ENCODE measurements at places on chromosomes 7 and 10.

- no peak for DNase-seq
Measured at GRCh38 chr7:92478711-92479110, 965 bp upstream of the ERVW-1 start.

DNA sequence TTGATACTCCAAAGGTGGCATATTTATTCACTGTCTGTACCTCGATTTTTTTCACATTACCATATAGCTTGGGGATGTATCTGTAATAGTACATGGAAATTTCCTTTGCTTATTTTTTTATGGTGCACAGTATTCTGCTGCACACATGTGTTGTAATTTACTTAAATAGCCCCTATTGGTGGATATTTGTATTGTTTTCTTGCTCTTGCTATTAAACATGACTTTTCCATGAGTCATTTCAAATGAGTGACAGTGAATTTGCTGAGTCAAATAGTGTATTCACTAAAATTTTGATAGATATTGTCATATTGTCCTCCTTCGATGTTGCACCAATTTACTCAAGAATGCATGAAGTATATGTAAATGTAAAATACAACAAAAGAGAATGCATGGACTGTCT lies 122.7 kb upstream of the STEAP4 start:
- DNase-seq = no peak

DNA sequence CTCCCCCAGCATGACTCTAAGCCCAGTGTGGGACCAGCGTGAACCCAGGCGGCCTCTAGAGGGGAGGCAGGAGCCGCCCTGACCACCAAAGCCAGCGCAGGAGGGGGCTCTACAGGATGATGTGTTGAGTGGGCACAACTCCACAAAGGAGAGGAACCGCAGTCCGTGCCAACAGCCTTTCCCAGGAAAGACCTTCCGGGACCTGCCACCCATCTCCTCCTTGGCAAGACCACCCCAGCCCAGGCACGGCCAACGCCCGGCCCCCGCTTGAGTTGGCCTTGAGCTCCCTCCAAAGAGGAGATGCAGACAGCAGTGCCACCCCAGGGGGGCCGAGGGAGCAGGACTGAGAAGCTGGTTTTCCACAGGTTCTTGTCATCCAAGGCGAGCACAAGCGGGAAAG lies 38.9 kb downstream of the PTPRN2 start:
- no peak for DNase-seq

- DNase-seq = no peak
Measured at GRCh38 chr10:13105184-13105583, 5.2 kb downstream of the OPTN start.

DNA sequence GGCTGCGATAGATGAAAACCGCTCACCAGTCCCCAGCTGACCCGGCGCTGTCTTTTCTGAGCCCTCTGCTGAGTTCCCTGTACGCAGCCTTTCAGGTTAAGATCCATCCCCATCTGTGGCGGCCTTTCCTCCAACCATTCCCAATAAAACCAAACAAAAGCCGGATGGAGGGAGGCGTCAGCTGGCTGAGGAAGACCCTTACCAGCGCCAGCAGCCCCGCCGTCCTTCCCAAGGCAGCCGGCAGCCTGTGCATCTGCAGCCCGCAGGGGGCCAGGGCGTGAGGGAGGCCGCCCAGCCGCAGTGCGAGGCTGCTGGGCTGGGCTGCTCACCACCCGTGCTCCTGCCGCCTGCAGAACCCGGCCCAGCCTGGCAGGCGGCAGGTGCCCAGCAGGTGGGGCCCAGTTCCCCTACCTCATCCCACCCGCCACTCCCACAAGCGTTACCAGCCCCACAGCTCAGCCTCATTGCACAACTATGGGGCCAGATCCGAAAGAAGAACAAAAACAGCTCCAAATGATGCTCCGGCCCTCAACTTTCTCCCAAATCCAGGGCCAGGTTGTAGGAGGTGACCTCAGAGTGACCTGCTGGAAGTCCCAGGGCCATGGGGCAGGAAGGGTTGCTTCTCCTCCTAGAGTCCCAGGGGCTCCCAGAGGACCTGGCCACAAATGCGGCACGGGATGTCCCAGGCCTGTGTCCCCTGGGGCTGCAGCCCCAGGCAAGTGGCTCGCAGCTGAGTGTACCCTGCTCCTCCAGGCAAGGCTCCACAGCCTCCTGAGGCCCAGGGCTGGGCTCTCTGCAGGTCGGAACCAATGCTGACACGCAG lies 23.8 kb downstream of the PAPOLB start:
- DNase-seq = no peak

DNA sequence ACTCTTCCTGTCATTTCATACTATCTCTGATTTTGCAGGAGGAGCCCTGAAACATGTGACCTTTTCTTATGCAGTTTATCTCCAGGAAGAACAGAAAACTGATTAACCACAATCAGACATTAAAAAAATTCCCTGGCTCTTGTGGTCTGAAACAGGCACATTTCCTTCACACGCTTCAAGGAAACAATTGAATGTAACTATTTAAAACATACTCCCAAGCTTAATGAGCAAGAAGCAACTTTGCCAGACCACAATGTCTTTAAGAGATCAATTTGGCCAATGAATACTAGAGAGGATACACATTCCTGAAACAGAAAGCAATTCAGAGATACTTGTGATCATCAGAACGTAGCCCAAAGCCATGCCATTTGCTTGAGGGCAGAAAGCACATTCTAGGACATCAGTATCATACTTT lies 65.8 kb downstream of the PIP4K2A start:
- no peak for DNase-seq

- peak; percentile 96 for DNase-seq
Measured at GRCh38 chr7:129952653-129953560, at the start of gene UBE2H. UBE2H (minus strand) TSS chr7:129952960; CDS start chr7:129952555, 405 bp downstream.

DNA sequence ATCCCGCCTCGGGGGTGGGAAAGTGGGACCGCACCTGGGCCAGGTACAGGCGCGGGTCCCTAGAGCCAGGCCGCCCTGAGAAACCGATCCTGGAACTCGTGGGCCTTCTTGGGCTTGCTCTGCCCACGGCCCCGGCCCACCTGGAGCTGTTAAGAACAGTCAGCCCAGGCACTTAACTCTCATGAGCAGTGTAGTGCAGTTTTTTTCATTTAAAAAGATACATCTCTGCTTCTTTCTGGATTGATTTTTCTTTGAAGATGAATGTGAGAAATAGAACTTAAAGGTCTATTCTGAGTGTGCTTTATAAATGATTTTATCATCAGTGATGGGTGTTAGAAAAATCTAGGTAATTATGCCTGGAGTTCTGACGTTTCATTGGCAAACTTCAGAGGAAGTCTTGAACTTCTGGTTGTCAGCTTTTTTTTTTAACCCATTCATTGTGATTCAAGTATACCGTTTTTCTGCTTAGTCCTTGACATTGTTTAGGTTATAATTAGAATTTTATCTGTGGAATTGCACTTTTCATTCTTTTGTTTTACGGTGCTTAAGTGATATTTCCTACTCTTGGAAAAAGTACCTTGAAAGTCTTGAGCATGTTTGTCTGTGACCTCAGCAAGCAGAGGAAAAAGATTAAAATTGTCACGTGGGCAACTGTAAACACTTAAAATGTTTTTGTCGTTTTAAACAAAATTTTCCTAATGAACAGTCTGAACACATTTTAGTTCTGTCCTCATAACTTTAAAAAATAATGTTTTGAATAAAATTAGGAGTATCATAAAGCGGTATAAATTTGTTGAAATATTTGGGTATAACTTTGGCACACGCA lies 906 bp downstream of the CDK1 start:
- DNase-seq = no peak

- no peak for DNase-seq
Measured at GRCh38 chr7:122914812-122915211, 28.6 kb upstream of the CADPS2 start.

DNA sequence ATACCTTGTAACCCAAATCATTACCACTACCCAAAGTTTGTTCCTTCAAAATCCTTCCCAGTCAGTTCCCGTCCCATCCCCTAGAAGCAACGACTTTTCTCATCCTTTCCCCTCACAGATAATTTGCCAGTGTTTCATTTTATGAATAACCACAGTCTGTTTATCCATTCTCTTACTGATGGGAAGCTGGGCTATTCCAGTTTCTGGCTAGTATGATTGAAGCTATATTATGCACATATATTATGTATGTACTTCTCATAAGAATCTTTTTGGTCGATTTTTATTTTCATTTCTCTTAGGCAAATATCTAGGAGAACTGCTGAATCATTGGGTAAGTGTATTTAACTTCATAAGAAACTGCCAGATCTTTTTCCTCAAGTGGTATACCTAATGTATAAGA lies 114.6 kb downstream of the ZNF438 start:
- DNase-seq = no peak

DNA sequence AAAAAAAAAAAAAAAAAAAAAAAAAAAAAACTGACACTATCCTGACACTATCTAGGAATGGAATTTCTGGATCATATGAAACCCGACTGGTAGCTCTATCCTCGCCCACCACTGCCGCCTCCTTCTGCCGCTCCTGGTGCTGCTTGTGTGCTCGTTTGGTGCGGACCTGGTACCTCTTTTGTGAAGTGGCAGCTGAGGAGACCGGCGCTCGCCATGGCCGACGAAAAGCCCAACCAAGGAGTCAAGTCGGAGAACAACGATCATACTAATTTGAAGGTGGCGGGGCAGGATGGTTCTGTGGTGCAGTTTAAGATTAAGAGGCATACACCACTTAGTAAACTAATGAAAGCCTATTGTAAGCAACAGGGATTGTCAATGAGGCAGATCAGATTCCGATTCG lies 130.6 kb downstream of the SEPTIN14 start:
- DNase-seq = no peak

- DNase-seq = no peak
Measured at GRCh38 chr10:93254180-93254853, 180.6 kb downstream of the CYP26A1 start.

DNA sequence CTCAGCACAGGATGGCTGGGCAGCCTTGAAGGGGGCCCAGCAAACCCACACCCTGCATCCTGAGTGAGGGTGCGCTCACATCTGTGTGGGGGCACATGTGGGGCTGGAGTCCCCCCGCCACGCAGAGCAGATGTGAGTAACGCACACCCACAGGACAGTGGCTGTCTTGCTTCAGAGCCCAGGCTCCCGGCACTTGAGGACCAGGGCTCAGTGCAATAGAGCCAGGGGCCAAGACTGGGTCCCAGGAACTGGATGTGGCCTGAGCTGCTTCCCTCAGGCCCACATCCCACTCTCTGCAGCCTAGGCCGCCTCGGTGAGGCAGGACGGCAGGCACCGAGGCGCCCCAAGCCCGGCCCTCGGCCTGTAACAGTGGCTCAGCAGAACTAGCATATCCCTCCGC lies 159.9 kb downstream of the MAD1L1 start:
- DNase-seq = no peak

GRCh38 chr7:2387897-2388636 lies 15.3 kb upstream of the CHST12 start:
- no peak for DNase-seq

- DNase-seq = no peak
Measured at GRCh38 chr10:78412605-78413004, 378.9 kb downstream of the RPS24 start.

GRCh38 chr7:102096012-102096332 lies 190.7 kb upstream of the SH2B2 start:
- DNase-seq = no peak

DNA sequence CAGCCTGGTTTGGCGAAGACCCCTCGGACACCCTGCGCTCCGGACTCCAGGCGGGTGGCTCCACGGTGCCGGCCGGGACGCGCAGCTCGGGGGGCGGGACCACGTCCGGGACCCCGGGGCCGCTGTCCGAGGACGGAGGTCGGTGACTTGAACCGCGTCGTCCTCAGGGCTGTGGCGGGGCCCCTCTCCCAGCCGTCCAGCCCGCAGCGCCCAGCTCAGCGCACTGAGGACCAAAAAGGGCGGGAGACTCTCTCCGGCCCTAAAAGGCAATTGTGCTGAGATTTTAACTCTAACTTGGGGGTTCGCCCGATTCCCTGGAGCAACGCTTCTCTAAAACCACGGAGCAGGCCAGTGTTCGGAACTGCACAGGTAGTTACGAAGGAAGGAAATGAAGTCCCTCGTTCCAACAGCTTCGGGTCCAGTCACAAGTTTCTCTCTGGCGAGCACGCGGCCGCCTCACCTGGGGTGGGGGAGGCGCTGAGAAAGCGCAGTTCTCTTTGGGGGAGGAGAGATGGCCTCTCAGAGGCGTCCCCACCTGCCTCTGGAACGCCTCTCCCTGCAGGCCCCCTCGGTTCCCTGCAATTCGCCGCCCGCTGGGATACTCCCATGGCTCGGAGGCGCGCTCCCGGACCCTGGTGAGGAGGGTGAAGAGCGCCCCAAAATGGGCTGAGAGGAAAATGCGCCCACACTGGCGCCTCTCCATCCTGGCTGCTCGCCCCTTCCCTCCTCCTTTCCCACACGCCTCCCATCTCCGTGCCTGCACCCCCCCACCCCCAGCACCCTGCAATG lies 352.7 kb downstream of the DNAJB6 start:
- DNase-seq = no peak

DNA sequence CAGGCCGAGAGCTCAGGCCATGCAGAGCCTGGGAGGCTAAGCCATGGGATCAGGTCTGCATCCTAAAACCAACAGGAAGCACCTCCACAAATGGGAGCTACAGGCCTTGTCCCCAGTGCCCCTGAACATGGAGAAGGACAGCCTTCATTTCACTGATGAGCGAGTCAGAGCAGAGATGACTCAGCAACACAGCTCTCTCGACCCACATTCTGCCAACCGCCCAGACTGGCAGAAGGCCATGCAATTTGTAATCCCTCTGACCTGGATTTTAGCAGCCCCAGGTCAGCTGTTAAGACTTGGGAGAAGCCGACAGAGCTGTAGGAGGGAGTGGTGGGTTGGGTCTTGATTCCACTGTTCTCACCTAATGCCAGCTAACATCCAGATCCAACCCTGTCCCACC lies 25.5 kb downstream of the VOPP1 start:
- no peak for DNase-seq

DNA sequence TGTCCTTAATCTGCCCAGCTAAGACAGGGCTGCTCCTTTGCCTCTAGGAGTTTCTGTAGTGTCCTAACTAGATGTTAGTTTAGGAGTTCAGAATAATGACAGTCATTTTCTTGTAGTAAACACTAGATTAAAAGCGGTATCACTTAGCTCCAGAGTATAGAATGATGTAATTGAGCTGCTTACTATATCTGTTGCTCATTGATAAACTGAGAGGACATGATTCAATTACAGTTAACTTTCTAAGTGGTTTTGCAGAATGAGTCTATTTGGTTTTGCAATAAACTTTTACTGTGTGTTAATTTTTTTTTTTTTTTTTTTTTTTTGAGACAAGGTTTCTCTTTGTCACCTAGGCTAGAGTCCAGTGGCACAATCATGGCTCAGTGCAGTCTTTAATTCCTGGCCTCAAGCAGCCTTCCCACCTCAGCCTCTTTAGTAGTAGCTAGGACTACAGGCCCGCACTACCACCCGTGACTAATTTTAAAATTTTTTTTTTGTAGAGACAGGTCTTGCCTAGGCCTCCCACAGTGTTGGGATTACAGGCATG lies 1.8 kb downstream of the STMP1 start:
- no peak for DNase-seq

DNA sequence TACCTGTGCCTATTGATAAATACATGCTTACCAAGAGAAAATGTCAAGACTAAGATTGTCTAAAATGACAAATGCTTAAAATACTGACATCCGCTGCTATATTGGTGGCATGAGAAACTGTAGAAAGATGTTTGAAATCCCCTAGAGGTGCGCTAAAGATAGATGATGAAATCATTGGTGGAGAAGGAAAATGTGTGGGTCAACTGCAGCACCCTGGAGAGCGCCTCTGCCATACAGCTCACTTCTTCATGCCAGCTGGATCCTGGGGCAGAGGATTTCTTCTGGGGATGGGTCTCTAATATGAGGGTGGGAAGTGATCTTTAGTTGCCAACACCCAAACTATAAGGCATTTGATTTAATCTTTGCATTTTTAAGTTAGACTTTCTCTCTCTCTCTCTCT lies 680.4 kb upstream of the POM121L12 start:
- DNase-seq = no peak
